CD4-positive, alpha-beta T cell treated with Interleukin-12 subunit alpha and Interleukin-12 subunit beta, for 1 hour (primary cell): ENCODE measurements at places on chromosomes 2 and 18.

DNA sequence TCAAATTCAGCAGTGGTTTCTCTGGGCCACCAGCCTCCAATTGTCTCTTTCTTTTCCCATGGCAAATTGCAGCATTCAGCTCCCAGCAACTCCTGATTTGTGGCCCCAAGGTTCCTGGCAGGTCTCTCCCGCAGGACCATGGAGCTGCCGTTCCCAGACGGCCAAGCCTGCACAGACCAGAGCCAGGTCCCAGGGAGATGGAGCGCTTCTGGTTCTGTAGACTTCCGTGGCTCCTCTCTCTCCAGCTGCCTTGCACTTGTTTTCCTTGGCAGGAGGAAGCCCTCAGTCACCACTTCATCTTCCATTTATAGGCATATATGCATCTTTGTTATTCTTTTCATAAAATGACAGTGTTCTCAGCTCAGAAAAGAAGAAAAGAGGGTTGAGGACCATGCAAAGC is 21.7 kb downstream of the TNP1 start:
- DNase-seq = no peak

GRCh38 chr2:207813221-207813916 is 43.7 kb upstream of the FZD5 start:
- DNase-seq = no peak

DNA sequence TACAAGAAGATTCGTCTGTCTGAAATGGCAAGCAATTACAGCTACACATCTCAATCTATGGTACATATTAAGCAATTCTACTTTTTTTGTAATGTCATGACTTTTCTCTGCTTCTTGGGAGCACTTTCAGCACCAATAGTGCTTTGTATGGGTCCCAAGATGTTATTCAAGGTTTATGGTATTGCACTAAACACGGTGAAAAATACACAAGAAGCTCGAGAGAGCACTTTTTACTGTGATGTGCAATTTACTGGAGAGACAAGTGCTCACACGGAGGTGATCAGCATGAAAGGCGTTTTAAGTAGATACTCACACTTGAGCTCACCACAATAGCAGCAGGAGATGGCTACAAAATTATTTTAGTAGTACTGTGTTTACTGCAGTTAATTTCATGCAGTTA is 783.6 kb downstream of the CBLN2 start:
- DNase-seq = no peak

- DNase-seq = no peak
Measured at GRCh38 chr2:47346107-47346506, 56.8 kb upstream of the MSH2 start.

DNA sequence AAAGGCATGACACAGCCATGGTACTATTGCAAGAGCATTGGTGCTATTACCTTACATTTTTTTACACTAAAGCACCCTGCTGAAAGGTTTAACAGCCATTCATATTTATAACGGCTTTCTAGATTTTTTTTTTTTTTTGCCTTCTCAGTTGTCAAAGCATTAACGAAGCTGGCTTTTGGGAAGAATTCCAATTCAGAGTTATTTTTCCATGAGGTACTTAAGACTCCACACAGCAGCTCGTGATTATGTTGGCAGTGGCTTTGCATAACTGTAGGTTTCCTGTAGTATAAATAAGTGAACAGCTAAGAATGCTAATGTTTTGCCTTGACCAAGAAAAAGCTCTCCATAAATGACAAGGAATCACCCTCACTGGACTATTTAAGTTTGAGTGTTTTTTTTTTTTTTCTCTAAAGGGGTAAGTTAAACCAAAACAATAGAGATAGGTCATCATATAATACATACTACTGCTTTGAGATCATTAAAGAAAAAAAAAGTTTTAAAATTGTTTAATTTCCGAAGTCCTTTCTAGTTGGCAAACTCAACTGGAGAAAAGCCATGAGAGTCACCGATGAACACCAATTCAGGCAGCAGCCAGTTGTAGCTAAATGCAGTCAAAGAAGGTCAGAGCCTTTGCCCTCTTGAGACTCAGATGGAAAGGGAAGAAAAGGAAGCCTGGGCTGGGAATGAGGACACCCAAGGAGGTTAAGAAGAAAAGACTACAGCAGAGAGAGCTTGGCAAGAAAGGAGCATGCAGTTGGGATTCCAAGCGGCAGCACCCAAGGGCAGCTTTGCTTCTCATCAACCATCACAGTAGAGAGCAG is 187.4 kb upstream of the NCKAP5 start:
- no peak for DNase-seq

GRCh38 chr2:128198656-128199055 is 107.7 kb downstream of the UGGT1 start:
- DNase-seq = no peak

GRCh38 chr2:65024149-65024829 is 31.9 kb upstream of the CEP68 start:
- no peak for DNase-seq

DNA sequence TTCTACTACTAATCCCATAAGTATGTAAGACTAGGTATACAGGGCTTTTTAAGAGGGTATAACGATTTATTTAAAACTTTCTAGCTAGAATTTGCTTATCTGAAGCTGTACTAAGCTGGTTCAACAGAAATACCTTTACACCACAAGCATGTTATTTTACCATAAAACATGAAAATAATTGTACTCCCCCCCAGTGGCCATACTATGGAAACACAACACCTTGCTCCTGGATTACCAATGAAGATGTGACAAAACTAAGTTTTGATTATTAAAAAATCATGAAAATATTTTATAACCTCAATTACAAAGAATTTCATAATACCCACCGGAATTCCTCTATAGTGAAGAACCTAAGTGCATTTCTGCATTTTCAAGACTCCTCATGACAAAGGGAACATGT is 27.3 kb downstream of the LPIN2 start:
- DNase-seq = peak; percentile 78

GRCh38 chr2:84481702-84482101 is 22.6 kb upstream of the SUCLG1 start:
- DNase-seq = no peak

GRCh38 chr18:50192995-50193795 is 1.8 kb downstream of the MYO5B start:
- no peak for DNase-seq

- no peak for DNase-seq
Measured at GRCh38 chr2:165281387-165281786, 42.2 kb downstream of the SCN2A start.

GRCh38 chr2:204545861-204546735 is 823 bp downstream of the PARD3B start:
- no peak for DNase-seq

DNA sequence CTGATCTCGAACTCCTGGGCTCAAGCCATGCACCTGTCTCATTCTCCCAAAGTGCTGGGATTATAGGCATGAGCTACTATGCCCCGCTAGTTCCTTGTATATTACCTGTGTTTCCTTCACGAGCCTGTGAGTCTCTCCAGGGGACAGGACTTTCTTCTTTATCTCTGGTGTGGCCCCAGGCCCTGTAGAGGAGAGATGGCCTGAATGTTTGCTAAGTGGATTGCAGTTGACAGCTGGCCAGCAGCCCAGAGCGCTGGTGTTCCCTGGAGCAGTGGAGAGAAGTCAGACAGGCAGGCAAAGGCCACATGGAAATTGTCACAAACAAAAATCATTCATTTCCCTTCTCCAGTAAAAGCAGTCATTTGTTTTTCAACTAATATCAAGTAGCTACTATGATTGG is 17.9 kb downstream of the LPIN1 start:
- no peak for DNase-seq

- DNase-seq = no peak
Measured at GRCh38 chr2:25311865-25312575, 29.7 kb downstream of the DNMT3A start.

- DNase-seq = no peak
Measured at GRCh38 chr2:108139521-108139920, 100.2 kb upstream of the SULT1C3 start.

GRCh38 chr2:3519255-3520205 is at the start of gene ADI1:
TSS of gene ADI1 (minus strand) at chr2:3519531. CDS start at chr2:3519487, 44 bp downstream.
- DNase-seq = peak; percentile 80

DNA sequence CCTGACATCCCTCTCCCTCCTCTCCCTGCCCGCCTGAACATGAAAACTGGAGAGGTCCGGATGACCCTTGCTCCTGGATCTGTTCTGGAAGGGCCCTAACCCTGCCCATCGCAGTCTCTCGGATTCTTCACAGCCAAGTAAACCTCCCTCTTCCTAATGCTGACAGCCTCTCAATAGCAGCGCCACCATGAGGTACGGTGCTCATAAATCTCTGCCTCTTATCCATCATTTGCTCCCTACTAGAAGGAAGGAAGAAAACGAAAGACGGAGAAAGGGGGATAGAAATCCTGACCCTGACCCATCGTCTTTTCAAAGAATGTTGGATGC is 257.9 kb downstream of the BCL11A start:
- no peak for DNase-seq

GRCh38 chr2:197215748-197216360 is 94.7 kb downstream of the ANKRD44 start:
- no peak for DNase-seq

- DNase-seq = no peak
Measured at GRCh38 chr18:3717376-3718025, 267.5 kb downstream of the TGIF1 start.

DNA sequence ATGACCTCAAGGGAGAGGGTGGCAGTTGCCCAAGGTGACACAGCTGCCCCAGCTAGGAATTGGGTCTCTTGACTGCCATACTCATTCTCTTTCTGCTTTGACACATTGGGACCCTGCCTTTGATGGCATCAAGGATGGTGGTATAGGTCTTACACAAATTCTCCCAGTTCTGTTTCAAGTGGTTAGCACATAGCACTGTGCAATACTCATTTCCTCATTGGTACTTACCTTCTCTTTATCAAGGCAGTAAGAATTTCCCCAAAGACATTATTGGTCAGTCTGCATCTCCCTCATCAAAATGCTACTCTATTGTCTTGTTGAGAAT is 35.9 kb upstream of the CCDC93 start:
- no peak for DNase-seq

DNA sequence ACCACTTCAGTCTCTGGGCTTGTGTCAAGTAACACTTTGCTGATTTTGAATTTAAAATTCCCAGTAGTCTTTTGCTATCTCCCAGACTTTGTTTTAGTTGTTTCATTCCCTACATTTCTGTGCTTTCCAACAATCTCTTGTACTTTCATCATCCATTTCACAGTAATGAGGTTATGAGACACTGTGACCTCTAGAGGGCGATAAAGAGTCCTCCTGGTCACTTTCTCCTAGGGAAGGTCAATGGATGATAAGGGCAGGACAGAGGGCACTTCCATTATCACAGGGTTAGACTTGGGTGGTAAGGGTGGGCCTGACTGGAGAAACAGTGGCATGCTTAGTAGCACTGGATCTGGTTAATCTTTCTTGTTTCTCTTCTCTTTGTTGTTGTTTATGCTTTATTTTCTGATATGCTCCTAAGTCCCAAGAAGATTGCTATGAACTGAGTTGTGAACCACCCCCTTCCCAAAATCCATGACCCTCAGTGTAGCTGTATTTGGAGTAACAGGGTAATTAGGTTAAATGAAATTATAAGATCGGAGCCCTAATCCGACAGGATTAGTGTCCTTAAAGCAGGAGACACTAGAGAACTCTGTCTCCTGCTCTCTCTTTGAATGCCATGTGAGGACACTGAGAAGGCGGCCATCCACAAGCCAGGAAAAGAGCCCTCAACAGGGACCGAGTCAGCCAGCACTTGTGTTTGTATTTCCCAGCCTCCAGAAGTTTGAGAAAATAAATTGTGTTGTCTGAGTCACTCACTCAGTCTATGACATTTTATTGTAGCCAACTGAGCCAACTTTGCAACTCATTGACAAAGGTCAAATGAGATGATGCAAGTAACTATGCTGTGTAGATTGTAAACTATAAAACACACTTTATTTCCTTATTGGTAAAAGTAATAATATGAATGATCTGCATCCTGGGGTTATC is 779.2 kb downstream of the CNTNAP5 start:
- DNase-seq = no peak

DNA sequence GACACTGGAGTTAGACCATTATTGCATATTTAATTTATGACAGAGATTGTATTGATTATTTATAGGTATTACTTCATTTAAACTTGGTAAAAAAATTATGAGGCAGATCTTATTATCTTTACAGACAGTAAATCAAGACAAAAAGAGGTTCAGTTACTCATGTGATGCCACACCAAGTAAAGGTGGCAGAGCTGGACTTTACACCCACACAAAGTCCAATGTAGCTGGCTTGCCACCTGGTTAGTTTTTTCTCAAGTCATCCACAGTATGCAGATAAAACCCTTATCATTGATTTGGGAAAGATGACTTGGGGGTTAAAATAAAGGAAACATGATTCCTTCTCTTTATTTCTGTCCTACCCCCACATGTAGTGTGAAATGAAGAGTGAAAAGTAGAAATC is 137.2 kb downstream of the CNTNAP5 start:
- no peak for DNase-seq

DNA sequence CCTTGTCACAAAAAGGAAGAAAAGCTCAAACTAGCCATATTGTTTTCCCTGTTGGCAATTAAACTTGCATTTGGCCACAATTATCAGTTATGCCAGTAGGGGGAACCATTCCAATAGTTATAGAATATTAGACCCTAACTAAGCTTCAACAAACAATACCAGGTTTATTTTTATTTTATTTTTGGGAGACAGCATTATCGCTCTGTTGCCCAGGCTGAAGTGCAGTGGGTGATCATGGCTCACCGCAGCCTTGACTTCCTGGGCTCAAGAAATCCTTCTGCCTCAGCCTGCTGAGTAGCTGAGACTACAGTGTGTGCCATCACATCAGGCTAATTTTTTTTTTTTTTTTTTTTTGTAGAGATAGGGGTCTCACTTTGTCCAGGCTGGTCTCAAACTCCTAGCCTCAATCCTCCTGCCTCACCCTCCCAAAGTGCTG is 102.1 kb downstream of the ATAD2B start:
- peak; percentile 59 for DNase-seq

GRCh38 chr2:169714699-169715098 is 18.9 kb upstream of the KLHL23 start:
- no peak for DNase-seq

DNA sequence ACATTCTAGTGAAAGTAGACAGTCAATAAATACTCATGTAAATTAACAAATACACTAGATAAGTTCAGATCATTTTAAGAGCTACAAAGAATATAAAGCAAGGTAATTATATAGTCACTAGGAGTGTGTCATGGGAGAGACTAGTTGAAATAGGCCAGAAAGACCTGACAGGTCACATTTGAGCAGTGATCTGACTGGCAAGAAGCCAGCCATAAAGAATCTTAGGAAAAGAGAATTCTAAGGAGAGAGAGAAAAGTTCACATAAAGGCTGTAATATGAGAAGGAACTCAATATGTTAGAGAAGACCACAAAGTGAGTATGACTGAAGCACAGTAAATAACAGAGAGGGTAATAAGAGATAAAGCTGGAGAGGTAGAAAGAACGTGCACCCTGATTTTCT is 31.2 kb downstream of the VSNL1 start:
- no peak for DNase-seq

DNA sequence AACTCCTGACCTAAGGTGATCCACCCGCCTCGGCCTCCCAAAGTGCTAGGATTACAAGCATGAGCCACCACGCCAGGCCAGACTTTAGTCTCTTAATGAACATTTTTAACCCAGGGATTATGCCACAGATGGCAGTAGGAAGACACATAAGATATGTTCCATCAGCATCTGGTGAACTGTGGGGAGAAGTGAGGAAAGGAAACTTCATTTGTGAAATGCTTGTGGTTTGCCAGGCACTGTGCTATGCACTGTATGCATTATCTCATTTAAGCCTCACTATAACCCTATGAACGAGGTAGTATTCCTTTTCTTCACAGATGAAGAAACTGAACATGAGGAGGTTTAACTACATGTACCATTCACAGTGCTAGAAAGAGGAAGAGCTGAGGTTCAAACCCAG is 29.3 kb downstream of the PTRHD1 start:
- no peak for DNase-seq
